RPMI7951 (cell line): ENCODE measurements at places on chromosomes 7 and 10. TPM values are rescaled to one million over a fixed set of nuclear protein-coding genes. Genes with fewer than 3 reads are reported as not detected.

GRCh38 chr10:128068398-128069285 lies 57.6 kb downstream of the MKI67 start:
- no peak for DNase-seq

- no peak for DNase-seq
Observed at GRCh38 chr7:78563191-78563590, 764.6 kb downstream of the PHTF2 start.

DNA sequence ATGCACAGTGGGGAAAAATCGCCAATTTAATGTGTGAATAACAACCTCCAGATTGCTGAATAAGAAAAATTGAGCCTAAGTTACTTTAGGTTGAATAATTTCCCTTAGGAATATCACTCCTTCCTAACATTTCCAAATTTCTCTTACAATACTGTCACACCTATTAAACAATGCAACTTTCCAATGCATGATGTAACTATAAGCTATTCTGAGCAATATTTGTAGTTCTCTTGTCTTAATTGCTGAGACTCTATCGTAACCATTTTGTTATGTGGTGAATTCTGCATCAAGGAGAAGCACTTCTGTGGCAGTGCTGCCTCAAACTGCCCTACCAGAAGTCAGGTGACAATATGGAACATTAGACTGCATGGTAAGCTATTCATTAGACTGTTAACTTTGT lies 386.7 kb upstream of the LRRN3 start:
- no peak for DNase-seq

DNA sequence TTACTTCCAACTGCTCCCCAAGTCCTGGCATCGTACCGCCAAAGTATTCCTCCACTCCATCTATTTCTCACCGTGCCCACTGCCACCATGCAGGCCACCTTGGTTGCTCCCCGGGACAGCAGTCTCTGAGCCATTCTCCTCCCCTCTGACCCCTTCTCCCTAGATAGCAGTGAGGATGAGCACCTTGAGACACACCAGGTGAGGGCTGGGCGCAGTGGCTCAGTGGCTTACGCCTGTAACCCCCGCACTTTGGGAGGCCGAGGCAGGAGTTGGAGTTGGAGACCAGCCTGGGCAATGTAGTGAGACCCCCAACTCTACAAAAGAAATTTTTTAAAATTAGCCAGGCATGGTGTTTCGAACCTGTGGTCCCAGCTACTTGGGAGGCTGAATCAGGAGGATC lies 4.2 kb downstream of the SLC29A4 start:
- no peak for DNase-seq

The SCRN1 gene
- 112 and 118 TPM in 2 replicates for total RNA-seq
